Glomerular endothelial cell (primary cell): ENCODE measurements at places on chromosomes 12 and 14. TPM values are rescaled to one million over a fixed set of nuclear protein-coding genes. Genes with fewer than 3 reads are reported as not detected.

DNA sequence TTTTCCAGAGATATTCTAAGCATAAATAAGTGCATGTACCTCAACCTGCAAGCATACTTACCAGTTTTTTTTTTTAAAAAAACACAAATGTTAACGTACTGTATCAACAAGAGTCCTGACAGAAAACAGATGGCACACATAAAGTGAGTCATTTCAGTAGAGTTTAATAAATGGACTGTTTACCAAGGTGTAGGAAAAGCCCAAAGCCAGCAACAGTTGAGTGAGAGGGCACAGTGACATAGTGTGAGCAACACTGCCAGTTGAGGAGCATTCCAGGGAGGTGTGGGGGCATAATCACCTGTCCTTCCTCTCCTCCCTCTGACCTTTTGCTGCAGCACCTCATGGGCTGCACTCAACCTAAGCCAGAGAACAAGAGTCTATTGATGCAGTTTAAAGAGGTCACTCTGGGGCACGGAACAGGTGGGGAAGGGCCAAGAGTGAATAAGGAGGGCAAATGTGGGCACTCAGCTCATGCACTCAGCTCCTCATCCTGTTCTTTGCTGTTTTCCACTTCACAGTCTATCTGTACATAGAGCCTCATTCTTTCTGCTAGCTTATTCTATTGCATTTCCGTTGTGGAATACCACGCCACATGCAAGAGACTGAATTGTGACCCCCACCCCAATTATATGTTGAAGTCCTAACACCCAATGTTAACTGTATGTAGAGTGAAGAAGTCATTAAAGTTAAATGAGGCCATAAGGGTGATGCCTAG, 29.3 kb downstream of the DHRS2 start:
- no peak for DNase-seq

GRIN2B gene
- 0.06 and 0.10 TPM in 2 replicates for total RNA-seq

FRMD6 gene
- total RNA-seq: 130 and 207 TPM in 2 replicates

DNA sequence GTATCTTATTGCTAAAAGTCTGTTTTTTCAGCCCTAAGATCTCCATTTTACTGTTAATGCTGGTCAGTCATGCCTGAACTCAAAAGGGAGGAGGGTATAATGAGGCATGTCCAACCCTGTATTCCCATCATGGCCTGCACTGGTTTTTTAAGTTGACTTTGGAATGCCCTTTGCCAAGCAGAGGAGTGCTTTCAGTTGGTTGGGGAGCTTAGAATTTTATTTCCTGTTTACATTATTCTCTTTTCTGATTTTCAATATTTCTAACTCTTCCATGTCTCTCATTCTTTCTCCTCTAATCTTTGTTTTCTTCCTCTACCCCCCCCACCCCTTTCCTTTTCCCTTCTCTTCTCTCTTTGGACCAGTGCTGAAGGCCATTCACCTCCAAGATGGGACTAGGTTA, 4.9 kb upstream of the DHRS2 start:
- no peak for DNase-seq

DNA sequence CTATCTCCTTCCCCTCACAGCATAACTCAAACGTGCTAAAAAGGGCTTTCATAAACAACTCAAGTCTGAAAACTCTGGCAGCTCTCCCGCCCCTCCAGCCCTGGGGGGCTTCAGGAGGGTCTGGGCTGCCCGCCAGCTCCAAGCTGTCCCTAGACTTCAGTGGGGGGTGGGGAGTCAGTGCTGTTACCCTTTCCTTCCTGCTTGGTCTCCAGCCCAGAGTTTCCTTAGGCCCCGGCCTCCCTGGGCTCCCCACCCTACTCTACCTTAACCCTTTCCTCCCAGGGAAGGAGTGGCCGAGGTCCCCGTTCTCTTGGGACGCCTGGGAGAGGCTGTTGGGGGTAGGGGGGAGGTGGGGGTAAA, 530 bp upstream of the NYNRIN start:
- DNase-seq: no peak

OR4E1 gene
- total RNA-seq: not detected in 2 replicates

PTHLH gene
- 1.4 and 5.0 TPM in 2 replicates for total RNA-seq

GRCh38 chr12:65662590-65662989, 161.7 kb upstream of the HMGA2 start:
- no peak for DNase-seq

DNA sequence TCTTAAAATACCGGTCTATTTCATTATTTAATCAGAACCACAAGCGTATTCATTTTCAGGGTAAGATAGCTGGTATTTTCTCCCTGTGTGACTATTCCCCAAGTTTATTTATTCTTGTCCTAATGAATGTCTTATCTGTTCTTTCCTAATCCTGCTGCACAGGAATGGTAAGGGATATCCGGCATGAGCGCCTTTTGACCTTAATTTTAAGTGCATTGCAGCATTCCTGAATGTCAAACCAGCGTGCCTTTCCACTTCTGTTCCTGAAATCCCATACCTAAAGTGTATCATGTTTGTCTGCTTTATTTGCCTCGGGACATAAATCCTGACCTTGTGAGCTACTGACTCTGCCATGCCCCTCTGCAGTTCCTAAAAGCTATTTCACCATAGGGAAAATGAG, 1713.2 kb upstream of the FLRT2 start:
- no peak for DNase-seq

GRCh38 chr12:82527165-82527780, 159.4 kb upstream of the TMTC2 start:
- DNase-seq: peak; percentile 23

GRCh38 chr14:65228436-65228835, 126.1 kb upstream of the MAX start:
- no peak for DNase-seq

MGP gene
- 2.6 and 9.1 TPM in 2 replicates for total RNA-seq

- no peak for DNase-seq
Observed at GRCh38 chr12:54136844-54137580, 51.8 kb downstream of the SMUG1 start.

GRCh38 chr12:3205742-3206519, 128.8 kb downstream of the TSPAN9 start:
- DNase-seq: no peak

- no peak for DNase-seq
Observed at GRCh38 chr14:51724650-51725049, 72.9 kb downstream of the FRMD6 start.

GRCh38 chr14:95196268-95196667, 38.9 kb upstream of the DICER1 start:
- DNase-seq: no peak

DNA sequence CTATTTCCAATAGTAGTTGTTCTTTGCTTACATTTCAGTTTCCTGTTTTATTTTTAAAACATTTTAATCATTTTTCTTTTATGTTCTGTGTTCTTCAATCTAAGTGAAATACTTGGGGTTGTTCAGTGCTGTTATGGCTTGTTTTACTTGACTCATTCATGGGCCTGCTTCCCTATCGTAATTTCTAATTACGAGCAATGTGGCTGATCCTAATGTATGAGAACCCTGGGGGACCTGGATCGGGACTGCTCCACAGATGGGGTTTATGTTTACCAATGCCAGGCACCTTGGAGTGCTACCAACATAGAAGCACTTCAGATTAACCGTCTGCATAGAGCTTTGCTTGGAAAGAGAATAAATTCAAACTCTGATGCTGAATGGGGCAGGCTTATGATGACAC, 29.8 kb downstream of the TECPR2 start:
- no peak for DNase-seq

UBE3B gene
- total RNA-seq: 59.6 and 68.2 TPM in 2 replicates

GRCh38 chr14:64725261-64725815, 21.1 kb downstream of the PLEKHG3 start:
- no peak for DNase-seq

DNA sequence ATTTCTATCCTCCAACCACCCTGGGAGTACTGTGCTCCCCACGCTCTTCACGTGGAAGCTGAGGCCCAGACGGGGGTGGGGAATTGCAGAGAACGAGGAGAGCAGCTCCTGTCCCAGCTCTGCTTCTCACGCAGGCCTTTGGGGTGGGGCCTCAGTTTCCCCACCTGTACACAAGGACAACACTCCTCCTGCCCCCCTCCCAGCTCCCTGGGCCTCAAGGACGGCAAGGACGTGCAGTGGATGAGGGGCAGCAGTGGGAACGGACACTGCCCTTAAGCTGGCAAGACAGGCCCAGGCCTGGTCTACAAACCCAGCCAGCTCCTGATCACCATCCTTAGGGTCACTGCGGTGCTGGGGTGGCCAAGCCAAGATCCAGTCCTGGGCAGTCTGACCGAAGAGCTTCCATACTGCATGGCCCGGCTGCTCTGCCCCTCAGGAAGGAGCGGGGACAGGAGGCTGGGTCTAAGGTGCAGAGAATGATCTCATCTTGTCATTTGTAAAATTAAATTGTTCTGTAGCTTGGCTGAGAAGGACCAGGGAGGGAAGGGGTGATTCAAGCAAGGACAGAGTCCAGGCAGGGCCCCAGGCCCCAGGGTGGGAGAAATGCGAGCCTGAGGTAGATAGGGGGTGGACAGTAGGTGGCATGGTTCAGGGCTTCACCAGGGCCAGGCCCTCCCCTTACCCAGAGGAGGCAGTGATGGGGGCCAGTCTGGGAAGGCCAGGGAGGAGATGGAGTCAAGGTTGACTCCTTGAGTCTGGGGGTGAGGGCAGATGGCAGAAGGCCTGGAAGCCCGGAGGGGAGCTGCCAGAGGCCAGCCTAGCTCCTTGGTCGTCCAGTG, 1.3 kb upstream of the CLBA1 start:
- no peak for DNase-seq

CLEC12A gene
- total RNA-seq: not detected in 2 replicates

BBOF1 gene
- 0.92 and 2.2 TPM in 2 replicates for total RNA-seq

MYF5 gene
- not detected in 2 replicates for total RNA-seq

- no peak for DNase-seq
Observed at GRCh38 chr14:65238456-65238855, 136.1 kb upstream of the MAX start.

DNAI7 gene
- total RNA-seq: not detected in 2 replicates

DNA sequence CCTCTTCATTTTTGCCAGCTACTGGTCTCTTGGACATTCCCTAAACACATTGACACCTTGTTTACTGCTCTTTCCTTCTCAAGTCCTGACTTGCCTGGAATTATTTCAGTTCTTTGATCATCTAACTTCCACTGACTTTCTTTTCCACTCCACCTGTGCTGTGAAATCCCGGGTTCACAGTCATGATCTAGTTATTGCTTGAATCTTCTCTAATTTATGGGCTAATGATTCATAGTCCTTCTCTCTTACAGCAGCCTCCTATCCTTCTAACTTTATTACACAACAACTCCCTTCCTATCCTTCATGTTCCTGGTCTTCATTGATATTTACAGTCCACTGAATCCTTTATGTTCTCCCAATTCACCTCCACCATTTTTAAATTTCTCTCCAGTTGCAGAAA, 260.1 kb downstream of the C12orf75 start:
- no peak for DNase-seq

ARID2 gene
- 11.7 and 19.5 TPM in 2 replicates for total RNA-seq

STYK1 gene
- 1.5 and 1.7 TPM in 2 replicates for total RNA-seq

DNA sequence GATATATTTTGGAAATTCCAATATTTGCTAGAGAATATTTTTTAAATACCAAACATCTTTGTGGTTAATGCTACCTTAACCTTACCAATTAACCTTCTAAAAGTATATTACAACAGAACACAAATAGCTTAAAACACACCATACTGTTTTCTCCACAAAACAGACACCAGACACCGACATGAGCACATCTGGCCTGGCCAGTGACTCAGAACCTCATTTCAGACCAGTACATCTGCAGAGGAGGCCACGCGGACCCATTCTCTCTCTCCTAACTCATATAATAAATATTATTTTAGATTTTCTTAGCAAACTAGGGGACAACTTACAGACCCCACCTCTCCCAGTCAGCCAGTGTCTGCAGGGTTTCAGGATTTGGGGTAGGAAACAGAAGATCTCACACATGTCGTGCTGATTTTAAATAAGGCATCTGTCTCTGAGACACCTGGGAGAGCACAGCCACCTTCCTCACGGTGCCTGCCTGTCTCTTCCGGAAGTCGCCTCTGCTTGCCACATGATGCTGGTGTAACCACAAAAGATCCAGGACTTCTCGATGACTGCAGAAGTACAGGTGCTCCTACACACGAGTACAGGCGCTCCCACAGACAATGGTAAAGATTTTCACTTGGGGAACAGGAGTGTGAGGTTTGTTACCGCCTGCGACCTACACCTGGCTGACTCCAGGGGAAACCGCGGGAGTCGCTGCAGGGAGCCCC, 9.7 kb upstream of the ANKLE2 start:
- DNase-seq: no peak

DNA sequence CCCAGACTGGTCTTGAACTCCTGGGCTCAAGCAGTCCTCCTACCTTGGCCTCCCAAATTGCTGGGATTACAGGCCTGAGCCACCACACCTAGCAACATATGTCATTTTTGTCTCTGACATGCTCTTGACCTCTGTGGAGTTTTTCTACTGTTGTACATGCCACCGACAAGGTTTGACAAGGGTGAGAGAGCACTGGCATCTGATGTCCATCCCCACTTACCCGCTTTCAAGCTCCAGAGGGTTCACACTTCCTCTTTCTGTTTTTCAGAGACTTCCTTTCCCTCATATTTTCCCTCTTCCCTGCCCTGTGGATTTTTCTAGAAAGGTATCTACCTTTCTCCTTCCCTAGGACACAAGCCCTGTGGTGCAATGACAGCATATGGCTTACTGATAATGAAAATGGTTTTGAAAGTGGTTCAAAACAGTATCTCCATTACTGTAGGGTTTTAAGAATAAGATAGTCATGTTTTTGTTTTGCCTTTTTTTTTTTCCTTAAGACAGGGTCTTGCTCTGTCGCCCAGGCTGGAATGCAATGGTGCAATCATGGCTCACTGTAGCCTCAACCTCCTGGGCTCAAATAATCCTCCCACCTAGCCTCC, 27.7 kb upstream of the PLEKHG3 start:
- no peak for DNase-seq

DNA sequence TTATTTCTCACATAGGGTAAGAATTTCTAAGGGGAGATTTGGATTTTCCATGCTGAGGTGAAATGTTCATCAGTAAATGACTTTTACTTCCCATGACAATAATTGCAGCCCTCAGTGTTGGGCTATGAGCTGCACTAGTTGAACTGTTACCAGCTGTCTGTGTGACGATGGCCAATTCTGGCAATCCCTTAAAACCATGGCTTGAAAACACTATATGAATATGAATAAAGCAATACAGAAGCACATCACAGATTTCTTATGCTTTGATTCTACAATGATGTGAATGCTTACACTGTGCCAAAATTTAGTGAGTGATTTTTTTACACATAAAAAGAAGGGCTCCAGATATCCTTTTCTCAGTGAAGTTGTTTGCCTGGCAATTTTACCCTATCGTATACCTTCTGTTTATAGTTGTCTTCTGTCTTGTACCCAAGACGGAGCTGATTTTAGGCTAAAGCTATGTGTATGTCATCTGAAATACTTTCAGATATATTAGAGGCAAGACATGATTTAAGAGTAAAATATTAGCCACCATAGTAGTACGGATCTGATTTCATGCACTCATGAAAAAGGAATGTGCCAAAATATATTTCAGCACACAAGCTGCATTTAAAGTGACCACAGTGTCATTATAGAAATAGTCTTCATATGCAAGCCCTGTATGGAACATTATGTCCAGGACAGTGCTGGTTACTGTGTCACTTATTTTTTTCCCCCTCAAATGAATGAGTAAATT, 52.0 kb downstream of the SLC38A4 start:
- no peak for DNase-seq

- DNase-seq: no peak
Observed at GRCh38 chr14:62943202-62943601, 102.1 kb downstream of the KCNH5 start.
